ENCODE measurements at places on chromosomes 5 and 9.

DNA sequence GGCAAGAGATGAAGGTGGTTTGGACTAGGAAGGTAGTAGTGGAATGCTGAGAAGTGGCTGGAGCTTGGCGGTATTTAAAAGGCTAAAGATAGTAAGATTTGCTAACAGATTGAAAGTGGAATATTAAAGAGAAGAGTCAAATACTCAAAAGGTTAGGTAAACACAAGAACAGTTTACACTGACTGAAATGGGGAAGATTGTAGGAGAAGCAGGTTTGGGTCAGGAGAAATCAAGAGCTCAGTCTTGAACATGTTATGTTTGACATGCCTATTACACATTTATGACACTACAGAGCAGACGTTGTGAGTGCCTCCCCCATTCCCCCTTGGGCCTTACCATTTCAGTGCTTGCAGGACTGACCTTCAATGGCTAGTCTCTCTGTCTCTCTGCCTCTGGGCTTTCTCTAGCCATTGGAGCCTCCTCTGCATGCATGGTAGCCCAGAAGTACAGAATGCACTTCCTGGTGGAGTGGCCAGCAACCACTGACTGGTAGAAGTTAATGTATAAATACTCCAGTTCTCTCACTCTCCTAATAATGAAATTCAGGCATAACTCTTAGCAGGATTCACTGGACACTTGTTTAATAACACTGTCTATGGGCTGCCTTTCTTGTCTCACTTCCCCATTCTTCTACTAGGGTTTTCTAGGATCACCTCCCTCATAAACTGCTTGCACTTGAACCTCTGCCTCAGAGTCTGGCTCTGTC is 56.8 kb downstream of the HMGCS1 start:
- DNase-seq = no peak

- DNase-seq = no peak
These were observed 20.3 kb downstream of the WHRN start for GRCh38 chr9:114484854-114485443.

GRCh38 chr9:36867241-36867640 is 166.8 kb downstream of the PAX5 start:
- DNase-seq = no peak

GRCh38 chr9:91567642-91568274 is 144.1 kb upstream of the NFIL3 start:
- no peak for DNase-seq

DNA sequence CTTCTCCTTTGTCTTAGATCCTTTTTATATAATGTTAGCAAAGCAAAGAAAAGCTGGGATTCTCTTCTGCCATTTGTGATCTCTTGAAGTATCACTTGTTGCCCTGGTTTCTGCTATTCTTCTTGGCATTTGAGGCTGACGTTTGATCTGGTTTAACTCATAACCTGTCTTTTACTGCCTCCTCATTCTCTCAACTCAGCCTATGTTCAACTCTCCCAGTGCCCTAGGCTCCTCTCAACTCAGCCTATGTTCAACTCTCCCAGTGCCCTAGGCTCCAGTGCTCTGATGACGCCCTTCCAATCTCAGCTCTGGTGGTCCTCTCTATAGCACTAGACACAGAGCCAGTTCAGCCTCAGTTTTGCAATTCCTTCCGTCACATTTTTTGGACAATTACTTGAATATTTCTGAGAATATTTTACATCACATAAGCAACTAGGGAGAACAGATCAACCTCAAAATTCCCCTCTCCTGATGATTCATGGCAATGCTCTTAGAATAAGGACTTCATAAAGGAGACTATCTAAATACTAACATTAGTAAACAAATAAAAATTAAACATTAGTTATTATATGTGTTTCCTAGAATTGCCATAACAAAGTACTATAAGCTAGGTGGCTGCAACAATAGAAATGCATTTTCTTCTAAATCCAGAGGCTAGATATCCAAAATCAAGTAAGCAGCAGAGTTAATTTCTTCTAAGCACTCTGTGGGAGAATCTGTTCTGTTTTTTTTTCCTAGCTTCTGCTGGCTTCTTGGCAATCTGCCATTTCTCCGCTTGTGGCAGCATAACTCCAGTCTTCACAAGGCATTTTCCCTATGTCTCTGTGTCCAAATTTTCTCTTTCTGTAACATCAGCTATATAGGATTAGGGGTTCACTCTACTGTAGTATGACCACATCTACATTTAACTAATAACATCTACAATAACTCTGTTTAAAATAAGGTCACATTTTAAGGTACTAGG is 662.1 kb upstream of the FTMT start:
- DNase-seq = no peak

DNA sequence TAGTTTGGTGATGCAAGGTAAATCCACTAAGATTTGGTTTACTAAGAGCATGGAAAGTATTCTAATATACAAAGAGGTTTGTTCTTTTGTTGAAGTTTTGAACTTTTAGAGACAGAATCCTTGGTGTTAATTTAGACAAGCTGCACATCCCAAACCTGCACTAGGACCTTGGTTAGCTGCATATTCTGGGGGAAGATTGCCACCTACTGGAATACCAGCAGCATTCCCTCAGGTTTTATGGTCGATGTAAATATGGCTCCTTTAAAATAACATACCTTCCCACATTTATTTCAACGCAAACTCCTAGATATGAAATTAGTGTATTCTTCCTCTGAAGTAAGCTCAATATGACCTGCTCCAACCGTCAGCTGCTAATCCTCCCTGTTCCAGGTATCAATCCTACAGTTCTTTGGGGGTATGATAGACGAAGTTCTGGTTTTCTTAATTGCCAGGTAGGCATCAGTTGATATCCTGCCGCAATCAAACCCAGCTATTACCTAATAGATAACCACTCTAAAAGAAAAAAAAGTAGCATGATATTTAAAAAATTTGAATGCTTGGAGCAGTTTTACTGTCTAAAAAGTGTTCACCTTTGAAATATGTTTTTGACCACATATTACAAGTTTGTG is 624.1 kb downstream of the ISL1 start:
- DNase-seq = no peak

DNA sequence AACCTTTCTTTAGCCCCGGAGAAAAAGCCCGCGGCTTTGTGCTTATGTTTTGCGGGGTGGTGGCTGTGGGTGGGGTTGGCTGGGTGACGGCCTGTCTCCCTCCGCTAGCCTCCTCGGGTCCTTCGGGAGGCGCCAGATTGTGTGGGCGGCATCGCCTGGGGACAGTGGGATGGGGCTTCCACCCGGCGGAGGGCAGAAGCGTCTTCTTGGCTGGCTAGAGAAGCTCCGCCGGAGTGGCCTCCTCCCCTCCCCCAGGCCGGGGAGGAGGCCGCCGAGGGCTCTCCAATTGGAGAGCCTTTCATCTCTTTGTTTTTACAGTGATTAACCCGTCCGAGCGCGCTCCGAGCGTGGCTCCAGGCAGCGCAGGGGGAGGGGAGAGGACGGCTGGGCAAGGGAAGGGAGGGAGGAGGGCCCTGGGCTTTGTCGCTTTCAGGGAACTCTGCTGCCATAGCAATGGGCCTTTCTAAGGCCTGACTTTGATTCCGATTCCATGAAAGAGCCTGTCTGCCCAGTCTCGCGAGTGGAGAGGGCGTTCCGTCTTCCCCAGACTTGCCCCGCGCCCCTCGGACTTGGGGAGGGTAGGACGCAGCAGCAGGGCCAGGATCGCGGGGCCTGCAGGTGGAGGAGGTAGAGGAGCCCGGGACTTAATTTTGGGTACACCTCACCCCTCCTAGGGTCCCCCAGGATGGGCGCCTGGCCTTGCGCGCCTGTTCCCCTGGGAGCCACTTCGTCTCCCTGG is 36.7 kb upstream of the TIFAB start:
- DNase-seq = no peak

DNA sequence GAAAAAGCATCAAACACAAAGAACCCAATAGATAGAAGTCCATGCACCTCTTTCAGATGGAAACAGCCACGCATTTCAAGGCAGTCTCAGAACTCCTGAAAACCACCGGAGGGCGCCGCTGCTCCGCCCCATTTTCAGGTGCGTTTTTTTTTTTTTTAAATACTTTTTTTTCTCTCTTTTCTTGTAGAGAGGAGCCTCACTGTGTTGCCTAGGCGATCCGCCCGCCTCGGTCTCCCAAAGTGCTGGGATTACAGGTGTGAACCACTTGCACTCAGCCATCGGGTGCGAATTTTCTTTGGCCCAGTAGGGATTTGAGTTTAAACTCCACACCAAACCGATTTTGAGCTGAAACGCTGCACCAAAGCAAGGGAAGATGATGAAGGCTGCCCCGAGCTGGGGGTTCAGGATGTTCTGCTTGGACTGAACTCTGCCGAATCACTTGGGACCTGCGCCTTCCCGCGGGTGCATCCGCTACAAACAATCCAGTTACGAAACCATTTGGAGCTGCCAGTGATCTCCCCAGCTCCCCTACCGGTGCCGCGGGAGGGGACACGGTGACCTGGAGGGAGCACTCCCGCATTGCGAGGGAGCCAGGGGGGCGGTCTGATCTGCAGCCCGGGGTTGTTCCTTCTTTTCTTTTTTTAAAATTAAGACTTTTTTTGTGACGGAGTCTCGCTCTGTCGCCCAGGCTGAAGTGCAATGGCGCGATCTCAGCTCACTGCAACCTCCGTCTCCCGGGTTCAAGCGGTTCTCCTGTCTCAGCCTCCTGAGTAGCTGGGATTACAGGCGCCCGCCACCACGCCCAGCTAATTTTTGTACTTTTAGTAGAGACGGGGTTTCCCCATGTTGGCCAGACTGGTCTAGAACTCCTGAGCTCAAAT is 1.4 kb downstream of the PTGR1 start:
- DNase-seq = peak; percentile 18

GRCh38 chr5:39919876-39920275 is 495.1 kb upstream of the DAB2 start:
- no peak for DNase-seq

GRCh38 chr5:2239201-2239910 is 356.6 kb upstream of the IRX4 start:
- no peak for DNase-seq

DNA sequence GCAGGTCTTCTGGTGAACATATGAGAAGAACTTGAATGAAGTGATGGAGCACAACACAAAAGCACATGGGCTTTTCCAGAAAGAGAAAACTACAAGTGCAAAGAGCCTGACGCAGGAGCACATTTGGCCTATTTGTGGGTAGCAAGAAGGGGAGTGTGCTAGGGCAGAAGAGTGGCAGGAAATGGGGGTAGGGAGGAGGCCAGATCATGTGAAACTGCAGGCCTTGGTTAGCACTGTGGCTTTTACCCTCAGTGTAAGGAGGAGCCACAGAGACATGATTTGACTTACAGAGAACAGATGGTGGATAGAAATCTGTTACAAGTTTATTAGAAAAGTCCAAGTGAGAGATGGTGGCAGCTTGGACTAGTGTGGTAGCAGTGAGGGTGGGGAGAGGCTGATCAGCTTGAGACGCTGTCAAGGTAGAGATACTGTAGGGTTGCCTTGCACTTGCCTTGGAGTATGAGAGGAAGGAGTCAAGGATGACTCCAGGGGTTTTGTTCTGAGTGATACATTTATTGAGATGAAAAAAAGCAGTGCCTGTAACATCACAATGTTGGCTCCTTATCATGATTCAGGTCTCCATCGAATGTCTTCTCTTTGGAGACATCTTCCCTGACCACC is 126.7 kb downstream of the PPP2R2B start:
- peak; percentile 13 for DNase-seq

DNA sequence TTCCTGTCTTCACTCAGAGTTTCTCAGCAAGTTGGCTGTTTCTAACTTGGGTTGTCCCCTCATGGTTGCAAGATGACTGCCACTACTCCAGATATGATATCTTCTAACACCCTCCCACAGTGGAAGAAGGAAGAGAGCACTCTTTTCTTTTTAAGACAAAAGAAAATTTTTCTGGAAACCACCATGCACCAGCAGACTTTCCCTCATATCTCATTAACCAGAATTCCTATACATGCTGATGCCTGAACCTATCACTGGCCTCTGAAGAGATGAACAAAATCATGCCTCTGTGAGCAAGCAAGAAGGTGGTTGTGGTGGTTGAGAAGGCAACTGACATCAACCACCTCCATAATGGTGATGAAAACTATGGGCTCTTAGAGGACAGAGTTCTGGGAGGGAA is 56.8 kb downstream of the FEM1C start:
- DNase-seq = no peak

GRCh38 chr5:105617436-105618215 is 2053.1 kb downstream of the EFNA5 start:
- no peak for DNase-seq

- no peak for DNase-seq
These were observed 53.2 kb downstream of the IPPK start for GRCh38 chr9:92616655-92617111.

All from activated CD8-positive, alpha-beta memory T cell treated with anti-CD3 and anti-CD28 coated beads for 1 hour (primary cell).